NCI-H1105 treated with DMSO at 0.1 percent for 48 hours (cell line): ENCODE measurements at places on chromosomes 1 and 21.

DNA sequence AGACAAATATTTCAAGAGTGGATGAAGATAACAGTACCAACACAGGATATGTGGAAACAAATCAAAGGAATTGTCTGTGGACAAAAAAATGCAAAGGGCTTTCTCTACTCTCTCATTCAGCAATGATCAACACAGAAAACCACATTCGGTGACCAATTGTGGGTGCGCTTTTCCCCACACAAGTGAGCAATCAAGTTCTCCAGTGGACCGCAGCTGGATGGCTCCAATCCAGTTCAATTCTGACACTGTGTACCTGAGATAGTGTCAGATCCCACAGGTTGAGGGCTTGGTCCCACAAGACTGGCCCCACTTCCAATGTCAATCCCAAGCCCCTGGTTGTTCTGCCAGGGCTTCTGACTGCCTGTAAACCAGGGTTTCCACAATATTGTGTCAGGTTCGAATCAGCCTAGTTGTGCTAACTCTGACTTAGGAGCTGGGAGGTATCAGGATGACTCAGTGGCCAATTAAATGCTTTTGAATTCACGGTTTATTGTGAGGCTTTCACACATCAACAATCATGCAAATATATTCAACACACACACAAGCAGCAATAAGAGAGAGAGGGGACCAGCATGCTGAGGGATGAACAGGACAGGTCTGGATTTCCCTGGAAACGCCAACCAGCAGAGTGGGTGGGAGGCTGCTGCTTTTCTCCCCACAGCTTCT is 87.0 kb upstream of the BTG3 start:
- no peak for DNase-seq

DNA sequence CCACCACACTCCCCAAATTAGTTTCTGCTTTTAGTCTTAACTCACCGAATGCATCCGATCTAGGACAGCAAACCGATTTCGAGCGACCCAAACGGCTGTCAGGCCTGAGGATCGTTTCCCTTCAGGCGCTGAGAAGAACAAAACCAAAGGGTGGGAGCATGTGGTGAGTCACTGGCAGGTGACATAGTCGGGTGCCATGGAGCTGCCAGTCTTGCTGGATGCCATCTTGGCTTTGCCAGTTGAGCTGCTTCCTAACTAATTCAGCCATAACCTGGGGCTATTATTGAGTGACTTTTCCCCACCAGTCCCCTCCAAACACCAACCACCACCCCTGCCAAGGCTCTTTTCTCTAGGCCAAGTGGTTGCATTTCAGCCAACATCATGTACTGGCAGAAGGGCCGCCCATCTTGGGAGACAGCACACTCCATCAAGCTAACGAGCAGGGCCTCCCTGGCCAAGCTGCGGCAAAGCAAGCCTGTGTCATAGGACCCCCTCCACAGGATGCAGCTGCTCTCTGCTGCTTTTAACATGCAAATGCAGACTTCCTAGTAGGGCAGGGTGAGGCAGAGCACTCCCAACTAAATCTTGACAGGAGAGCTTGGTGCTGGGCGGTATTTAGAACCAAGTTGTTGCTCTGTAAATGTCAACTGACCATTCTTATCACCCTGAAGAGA is 22.3 kb upstream of the PEX19 start:
- DNase-seq: no peak

- no peak for DNase-seq
Observed at GRCh38 chr1:187931776-187932175, 1103.0 kb downstream of the PLA2G4A start.

GRCh38 chr1:184826001-184826400 is 71.3 kb upstream of the EDEM3 start:
- DNase-seq: no peak

DNA sequence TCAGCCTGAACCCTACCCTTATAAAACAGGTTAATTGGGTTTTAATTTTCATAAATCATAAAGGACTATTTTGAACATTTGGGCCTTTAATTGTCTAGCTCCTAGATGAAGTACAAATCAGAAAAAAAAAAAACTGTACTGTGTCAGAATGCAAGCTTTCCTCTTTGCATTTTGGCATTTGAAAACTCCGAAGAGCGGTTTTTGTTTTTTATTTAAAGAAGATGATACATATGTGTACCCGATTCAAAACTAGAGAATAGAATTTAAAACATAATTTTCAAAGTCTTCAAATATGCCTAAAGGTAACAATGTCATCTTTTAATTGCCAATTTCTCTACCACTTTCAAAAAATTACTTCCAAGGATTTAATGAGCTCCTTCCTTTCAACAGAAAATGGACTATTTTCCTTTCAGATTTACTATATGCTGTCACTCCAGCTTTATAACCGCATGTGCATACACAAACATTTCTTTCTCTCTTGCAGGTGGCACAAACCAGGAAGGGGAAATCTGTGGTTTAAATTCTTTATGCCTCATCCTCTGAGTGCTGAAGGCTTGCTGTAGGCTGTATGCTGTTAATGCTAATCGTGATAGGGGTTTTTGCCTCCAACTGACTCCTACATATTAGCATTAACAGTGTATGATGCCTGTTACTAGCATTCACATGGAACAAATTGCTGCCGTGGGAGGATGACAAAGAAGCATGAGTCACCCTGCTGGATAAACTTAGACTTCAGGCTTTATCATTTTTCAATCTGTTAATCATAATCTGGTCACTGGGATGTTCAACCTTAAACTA is 33.7 kb downstream of the MRPL39 start:
- DNase-seq: no peak

DNA sequence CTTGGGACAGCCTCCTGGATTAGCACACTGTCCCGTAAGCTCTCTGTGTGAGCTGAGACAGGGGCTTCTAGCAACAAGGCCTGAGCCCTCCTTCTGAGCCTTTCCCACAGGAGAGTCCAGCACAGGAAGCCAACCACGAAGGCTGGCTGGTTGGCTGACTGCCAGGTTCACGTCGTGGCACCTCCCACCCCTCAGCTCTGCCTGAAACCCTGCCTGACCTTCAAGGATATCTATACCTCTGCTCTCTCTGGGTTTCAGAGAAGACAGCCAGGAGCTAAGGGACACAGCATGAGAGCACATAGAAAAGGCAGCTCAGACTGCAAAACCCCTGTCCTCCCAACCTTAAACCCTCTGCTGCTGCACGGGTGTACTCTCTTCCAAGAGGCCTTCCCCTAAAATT is 13.9 kb downstream of the DLGAP3 start:
- no peak for DNase-seq

GRCh38 chr1:49048188-49048587 is 271.5 kb upstream of the BEND5 start:
- no peak for DNase-seq

GRCh38 chr21:34072145-34073031 is 990 bp upstream of the MRPS6 start:
- DNase-seq: no peak

- DNase-seq: no peak
Observed at GRCh38 chr1:158286941-158287346, 2.8 kb upstream of the CD1C start.

DNA sequence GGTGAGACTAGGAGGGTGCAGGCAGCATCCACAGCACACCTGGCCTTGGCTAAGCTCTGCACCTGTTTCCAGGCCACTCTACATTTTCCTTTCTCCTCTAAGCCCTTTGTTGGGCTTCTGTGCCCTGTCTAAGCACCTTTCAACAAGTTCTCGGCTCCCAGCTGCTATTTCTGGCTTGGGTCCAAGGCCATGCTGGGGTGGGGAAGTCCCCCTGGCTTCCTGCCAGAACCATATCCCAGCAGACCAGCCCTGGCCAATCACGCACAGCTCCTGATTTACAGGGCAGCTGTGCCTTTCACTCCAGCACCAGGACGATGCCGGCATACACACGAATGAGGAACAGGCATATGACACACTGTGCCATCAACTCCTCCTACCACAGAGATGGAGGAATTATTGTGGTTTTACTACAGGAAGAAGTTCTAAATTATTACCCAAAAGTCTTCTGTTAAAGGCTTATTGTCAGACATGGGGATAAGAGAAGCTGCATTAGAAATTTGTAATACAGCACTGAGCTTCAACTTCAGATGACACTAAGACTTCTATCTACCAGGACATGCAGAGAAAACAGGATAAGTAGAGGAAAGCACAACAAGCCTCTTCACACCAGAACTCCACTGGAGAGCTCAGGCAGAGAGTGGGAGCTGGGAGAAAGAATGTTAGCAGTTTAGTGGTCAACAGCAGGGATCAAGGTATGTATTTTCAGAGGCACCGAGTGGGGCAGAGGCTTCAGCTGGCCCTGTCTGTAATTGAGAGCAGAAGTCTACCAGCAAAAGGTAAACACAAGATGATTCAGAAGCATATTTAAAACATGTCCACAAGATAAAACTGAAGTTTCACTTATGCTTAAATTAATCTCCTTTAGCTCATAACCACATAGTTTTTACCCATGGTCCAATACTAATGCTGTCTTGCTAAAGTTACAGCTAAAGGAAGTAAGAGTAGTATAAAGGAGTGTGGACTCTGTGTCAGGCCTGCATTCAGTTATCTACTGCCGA is 37.4 kb downstream of the TRIT1 start:
- peak; percentile 100 for DNase-seq

DNA sequence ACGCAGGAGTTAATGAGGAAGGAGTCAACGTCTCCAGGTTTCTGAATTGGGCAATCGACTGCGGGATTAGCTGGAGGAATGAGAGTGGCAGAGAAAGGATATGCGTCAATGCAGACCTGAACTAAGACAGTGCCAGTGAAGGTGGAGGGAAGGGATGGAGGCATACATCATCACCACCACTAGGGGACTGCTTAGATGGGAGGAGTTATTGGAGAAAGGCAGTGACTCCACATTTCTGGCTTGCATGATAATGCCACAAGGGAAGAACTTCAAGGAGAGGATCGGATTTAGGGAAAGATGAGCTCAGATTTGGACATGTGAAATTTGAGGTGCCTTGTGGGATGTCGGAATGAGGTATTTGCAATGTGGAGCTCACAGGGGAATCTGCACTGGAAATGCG is 17.5 kb downstream of the VASH2 start:
- DNase-seq: no peak

DNA sequence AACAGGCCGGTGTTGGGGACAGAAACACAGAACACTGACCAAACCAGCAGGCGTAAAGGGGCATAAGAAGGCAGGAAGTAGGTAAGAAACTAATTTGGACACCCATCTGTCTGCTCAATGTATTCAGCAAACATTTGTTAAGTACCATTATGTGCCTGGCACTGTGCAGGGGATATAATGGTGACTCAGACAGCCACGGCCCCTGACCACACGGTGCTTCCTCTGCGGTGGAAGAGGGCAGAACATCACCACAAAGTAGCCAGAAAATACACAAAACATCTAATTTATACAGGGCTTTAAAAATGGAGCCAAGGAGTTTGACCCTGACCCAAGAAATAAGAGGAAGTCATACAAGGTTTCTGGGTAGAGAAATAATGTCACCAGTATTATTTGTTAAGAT is 12.9 kb downstream of the DNAJC11 start:
- DNase-seq: no peak

- DNase-seq: no peak
Observed at GRCh38 chr1:200353232-200353631, 56.6 kb downstream of the ZNF281 start.

DNA sequence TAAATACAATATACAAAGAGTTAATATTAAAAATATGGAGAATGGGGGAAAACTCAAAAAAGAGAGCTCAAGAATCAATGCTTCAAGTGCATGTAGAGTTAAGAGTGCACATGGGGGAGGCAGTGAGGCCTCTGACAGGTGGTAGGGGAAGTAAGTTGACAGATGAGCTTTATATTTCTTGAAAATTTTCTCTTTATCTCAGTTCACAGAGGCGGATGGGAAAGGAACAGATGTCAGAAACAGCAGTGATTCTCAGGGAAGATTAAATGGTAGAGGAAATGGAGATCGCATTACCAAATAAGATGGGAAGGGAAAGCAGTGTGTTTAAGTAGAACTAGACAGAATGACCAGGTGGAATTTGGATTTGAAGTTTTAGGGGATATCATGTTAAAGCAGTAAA is 200.1 kb upstream of the C1orf105 start:
- no peak for DNase-seq

- DNase-seq: no peak
Observed at GRCh38 chr1:207973898-207974568, 63.1 kb upstream of the CD34 start.

DNA sequence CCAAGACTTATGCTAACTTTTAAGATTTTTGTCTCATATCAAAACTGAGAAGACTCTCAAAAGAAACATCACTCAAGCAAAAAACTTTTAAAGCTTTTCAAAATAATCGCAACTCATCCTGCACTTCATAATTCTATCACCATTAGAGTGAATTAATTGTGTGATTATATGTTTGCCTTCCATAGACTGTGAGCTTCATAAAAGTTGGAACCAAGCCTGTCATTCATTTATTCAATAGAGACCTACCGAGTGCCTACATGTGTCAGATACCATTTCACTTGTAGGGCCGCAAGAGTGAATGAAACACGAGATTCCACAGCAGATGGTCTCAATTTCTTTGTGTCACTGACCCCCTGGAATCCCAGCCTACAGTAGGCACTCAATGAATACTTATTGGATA is 106.4 kb downstream of the RHOU start:
- no peak for DNase-seq

DNA sequence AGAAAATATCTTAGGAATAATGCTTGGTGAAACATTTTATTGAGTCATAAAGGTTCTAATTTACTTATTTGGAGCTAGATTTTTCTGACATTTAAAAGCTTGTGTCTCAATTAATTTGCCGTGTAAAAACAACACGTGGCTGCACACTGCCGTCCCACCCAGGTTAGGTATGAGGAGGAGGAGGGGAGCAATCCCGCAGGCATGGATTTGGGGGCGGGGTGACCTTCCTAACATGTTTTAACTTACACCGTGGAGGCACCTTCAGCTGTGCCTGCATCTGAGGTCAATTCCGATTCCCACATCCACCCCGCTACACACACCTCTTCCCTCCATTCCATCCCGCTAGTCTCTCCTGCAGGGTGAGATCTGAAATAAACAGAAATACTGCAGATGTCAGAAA is 28.5 kb upstream of the UMODL1 start:
- no peak for DNase-seq

GRCh38 chr1:17553975-17554700 is 14.6 kb downstream of the ARHGEF10L start:
- DNase-seq: no peak

DNA sequence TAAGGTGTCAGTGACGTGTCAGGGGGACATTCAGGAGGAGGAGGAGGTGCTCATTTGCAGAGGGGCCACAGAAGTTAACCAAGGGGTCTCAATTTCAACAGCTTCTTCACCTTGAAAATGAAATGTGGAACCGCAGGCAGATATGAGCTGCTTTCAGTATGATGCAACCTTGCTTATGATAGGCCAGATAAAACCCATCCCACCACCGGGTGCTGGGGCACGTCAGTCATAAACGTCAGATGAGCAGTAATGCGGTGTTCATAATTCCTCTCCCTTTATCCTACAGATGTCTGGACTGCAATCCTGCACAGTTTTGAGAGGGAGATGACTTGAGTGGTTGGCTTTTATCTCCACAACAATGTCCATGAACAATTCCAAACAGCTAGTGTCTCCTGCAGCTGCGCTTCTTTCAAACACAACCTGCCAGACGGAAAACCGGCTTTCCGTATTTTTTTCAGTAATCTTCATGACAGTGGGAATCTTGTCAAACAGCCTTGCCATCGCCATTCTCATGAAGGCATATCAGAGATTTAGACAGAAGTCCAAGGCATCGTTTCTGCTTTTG is 1.7 kb downstream of the PTGFR start:
- no peak for DNase-seq
